ENCODE measurements at places on chromosomes 11 and 22. TPM values are rescaled to one million over a fixed set of nuclear protein-coding genes. Genes with fewer than 3 reads are reported as not detected.

The GRM5 gene
- 0.43 TPM for total RNA-seq

GRCh38 chr11:12102588-12103410 lies 7.6 kb upstream of the MICAL2 start:
- DNase-seq = no peak

- DNase-seq = no peak
Measured at GRCh38 chr11:86987679-86988078, 32.5 kb upstream of the FZD4 start.

GRCh38 chr11:60129853-60130252 lies 41.4 kb downstream of the MS4A2 start:
- DNase-seq = no peak

DNA sequence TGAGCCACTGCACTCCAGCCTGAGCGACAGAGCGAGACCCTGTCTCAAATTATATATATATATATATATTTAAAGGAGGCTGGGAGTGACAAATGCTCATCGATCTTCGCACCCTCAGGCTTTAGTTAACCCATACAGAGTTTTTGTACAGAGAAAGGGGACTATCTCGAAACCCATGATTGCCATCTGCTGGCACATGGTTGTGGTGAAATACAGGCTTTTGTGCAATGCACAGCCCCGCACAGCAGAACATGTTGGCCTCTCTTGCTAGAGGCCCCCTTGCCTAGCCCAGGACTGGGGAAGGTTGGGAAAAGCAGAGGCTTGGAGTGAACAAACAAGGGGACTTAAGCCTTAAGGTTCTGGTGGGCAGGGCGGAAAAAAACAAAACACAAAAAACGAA lies 3.6 kb downstream of the MYBPC3 start:
- no peak for DNase-seq
